Type B pancreatic cell (in vitro differentiated cells): ENCODE measurements at places on chromosomes 1 and 21.

DNA sequence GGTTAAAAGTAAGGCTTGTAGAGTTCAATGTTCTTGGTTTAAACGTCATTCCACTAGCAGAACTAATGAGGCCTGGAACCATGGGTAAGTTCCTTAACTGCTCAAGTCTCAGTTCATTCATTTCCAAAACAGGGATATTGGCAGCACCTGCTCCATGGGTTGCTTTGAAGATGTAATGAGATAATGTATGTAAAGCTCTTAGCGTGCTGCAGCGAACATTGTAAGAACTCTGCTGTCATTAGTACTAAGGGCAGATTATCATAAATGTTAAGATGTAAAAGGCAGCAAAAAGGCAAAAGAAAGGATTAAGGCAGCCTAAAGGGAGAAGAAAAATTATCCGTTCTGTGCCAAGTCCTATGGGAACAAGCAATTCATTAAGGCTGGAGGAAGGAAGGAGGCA is 129.1 kb upstream of the NGF start:
- no peak for DNase-seq

DNA sequence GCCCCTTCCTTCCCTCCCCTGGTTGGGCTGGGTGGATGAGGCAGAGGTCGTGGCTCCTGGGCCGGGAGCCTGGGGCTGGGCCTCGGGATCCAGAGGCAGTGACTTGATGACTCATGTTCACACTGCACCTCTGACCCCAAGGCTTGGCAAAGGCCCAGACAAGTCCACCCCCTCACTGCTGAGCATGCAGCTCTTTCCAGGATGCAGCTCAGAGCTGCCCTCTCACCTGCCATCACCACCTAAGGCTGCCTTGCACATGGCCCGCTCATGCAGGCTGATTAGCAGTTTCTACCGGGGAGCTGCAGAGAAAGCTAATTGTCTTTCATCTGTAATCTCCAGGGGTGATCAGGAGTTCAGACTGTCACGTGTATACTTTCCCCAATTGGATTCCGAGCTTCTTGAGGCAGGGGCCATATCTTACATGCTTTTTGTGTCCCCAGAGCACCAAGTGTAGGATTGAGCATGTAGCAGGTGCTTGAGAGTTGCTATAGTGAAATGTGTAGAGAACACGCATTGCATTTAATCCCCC is 62.1 kb downstream of the LRRN2 start:
- DNase-seq: no peak

DNA sequence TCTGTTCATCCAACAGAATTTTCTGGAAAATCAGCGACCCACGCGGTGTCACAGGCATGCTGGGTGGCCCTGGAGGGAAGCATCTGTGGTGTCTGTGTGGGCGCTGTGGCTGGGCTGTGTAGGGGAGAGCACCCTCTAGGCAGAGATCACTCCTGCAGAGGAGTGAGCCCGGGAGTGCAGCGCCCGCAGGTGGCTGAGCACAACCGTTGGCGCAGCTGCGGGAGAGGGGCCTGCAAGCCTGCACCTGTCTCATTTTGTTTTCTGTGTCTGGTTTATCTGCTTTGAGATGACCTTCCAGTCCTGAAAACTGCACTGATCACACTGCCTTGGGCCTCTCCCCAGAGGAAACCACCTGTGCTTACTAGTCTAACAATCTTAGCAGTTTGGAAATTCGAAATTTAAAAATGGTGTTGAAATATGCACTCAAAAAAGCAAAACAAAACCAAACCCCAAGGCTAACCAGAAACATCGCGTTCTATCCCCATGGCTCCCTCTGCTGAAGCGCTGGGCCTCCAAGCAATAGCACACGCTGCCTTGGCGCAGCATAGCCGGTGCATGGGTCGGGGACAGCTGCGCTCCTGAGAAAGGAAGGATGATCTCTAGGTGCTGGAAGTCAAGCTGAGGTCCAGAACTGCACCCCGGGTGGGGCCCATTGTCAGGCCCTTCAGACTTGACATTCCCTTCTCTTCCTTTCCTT is 4.8 kb downstream of the FAM3B start:
- no peak for DNase-seq

DNA sequence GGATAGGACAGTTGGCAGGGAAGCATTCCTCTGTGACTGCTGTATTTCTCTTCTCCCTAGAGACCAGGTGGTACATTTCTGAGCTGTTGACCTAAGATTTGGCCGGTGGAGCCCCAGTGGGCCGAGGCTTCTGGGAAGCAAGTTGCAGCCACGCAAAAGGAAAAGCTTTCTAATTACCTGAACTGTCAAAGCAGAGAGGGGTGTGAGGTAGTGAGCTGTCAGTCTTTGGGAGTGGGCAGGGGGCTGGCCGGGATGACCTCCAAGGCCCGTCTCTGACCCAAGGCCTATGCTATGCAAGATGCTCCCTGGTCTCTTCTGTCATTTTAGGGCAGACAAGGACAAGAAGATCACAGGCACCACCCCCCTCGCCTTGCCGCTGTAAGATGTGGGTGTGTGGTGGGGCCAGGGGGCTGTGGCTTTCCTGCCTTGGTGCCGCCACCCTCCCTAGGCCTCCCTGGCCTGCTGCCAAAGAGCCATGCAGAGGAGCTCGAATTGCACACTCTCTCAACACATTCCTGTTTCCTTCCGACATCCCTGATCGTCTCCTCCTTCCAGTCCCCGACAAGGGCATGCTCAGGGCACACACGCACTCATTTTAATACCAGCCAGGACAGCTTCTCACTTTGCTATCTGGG is 7.7 kb downstream of the PADI1 start:
- peak; percentile 86 for DNase-seq

- no peak for DNase-seq
Observed at GRCh38 chr1:218255090-218255489, 30.0 kb upstream of the RRP15 start.

DNA sequence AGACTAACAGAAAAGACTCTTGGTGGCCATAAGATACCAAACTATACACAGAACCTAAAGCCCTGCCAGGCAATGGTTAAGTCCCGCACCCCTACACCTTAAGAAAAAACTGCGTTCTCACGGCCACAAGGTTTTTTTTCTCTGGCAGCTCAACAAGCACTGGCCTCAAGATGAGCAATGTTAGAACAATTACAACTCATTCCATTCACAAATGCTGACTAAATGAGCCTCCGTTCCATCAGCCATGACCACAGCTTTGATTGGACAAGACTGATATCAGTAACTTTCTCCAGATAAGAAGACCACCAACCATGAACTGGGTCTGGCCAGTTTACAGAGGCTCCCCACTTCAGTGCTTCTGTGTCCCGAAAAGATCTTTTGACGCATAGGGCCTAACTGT is 31.9 kb downstream of the SEC16B start:
- no peak for DNase-seq

DNA sequence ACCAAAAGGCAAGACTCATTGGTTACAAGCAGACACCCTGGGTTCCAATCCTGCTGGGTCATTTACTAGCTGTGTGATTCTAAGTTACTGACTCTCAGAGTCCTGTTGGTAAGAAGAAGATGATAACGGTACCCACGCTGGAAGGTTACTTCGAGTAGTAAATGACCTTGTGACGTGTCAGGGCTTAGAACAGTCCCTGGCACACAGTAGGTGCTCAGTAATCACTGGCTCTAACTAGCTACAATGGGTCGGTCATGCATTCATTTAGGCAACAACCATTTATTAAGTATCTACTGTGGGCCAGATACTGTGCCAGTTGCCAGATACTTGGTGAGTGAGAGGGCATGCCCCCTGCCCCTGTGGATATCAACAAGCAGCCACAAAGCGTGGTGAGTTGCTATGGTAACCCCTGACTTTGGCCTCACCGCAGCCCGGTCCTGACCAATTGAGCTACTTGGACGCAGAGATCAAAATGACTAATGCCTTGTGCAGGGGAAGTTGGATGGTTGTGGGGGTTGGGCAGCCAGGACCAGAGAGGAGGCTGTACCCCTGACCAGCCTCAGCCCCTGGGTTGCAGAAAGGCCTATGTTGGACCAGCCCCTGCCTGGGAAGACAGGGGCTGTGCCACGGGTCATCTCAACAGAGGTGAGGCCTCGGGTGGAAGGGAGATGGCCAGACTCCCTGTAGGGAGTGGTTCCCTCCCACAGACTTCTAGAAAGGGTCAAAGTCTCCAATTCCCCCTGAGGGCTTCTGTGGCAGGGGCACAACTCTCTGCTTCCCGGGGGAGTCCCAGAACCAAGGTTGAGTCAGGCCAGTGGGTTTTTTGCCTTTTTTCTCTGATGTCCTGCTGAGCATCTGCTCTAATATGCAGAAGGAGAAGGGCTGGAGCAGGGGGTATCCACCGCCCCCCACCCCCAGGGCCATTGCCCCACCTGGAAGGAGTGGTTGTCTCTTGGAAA is 16.0 kb downstream of the DHRS3 start:
- DNase-seq: no peak

- no peak for DNase-seq
Observed at GRCh38 chr21:29639366-29640079, 300.3 kb downstream of the GRIK1 start.

GRCh38 chr1:235213752-235214151 is 52.7 kb upstream of the RBM34 start:
- no peak for DNase-seq

DNA sequence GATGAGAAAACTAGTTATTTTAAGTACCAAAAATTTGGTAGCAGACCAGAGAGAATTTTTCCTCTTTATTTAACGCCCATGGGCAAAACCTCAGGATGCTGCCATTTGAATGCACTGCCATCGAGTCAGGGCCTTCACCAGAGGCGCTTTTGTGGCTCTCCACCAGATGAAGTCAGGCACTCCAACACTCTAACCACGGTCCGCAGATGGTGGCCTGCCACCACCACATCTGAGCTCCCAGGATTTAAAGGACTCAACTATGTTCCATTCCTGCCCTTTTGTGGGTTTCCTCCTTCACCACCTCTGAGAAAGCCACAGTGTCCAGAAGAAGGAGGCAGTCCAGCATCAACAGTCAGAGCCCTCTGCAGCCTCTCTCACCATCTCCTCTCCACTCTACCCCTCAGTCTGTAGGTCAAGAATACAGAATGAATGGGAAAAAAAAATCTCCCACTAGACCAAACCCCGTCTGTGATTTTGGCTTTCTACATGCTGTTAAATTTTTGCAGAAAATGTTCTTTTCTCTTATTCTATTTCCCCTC is 647.4 kb downstream of the USP25 start:
- DNase-seq: no peak

GRCh38 chr1:40241362-40241761 is 6.4 kb upstream of the TMCO2 start:
- no peak for DNase-seq

DNA sequence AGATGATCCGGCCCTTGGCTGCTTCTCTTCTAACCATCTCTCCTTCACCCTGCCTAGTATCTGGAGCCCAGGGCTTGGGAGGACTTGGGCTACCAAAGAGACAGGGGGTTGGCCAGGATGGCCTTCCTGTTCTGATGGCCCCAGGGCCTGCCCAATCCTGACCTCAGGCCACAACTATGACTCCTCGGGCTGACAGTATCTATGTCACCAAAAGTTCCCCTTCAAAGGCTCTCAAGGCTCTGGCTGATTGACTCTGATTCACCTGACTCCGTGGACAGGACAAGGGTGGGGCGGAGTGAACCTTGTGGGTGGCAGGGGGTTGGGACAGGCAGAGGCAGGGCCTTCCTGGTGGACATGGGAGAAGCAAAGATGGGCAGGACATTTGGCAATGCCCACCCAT is 12.7 kb downstream of the MEF2D start:
- no peak for DNase-seq

- DNase-seq: no peak
Observed at GRCh38 chr1:176479971-176480370, 17.0 kb downstream of the PAPPA2 start.
